ENCODE measurements at places on chromosomes 4 and X.

DNA sequence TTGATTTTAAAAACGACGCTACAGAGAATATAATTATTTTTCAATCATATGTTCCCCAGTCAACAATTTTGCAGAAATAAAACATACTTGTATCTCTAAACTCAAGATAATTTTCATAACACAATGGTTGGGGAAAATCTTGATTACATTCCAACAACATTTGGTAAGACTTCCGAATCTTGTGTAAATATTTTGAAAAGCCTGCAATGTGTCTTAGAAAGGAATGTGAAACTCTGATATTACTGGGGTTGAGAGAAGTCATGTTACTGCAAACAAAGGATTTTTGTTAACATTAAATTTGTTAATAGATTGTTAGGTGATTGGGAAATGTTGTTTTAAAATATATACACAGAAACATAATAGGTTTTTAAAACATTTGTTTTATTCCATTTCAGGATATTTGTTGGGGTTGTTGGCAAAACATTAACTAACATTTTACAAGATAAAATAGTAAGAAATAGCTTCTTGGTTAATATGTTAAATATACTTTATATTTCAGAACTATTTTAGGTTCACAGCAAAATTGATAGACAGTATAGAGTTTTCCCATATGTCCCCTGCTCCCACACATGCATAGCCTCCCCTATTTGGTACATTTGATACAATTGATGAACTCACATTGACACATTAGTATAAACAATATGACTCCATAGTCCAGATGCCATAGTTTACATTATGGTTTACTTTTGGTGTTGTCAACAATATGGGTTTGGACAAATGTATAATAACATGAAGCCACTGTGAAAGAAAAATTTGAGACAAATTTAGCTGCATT is 218.6 kb upstream of the FAM47A start:
- DNase-seq: peak; percentile 31

GRCh38 chr4:100816436-100817045 is 298.7 kb upstream of the EMCN start:
- DNase-seq: peak; percentile 13

- no peak for DNase-seq
Observed at GRCh38 chrX:4936315-4936714, 1222.9 kb upstream of the PRKX start.

- DNase-seq: no peak
Observed at GRCh38 chr4:140695483-140695882, 60.7 kb downstream of the TBC1D9 start.

GRCh38 chr4:128424527-128425497 is 137.2 kb upstream of the PGRMC2 start:
- peak; percentile 82 for DNase-seq

DNA sequence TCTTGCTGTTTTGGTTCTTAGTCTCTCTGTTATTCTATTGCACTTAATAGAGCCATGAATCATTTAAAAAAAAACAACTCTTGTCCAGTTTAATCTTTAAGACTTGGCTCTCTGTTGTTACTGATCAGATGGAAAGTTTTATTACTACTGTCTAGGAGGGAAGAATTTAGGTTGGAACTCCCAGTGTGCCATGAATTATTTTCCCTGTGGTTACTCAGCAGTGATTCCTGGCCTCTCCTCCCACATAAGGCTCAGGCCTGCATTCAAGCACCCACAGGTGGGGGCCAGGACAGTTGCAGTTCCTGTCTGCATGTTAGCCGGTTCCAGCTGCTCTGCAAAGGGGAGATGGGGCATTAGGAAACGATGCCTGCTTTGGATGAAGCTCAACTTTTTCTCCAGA is 29.8 kb upstream of the ESX1 start:
- DNase-seq: peak; percentile 7
